ENCODE measurements at places on chromosomes 12 and 14.

DNA sequence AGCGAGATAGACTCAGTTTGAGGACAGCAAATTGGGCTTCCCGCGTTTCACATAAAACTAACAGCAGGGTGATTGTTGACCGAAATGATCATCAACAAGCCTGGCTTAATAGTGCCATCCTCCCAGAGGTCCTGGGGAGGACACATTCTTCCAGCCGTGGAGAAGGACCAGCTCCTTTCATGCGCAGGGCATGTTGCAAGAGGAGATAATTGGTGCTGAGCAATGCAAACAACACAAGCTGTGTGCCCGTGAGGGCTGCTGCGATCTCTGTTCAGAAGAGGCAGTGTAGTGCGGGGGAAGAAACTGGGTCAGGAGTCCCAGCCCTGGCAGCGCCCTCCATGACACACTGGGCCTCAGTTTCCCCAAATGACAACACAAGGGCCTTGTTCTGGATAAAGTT lies 54.3 kb downstream of the CCDC85C start:
- no peak for DNase-seq

GRCh38 chr12:120972870-120973543 lies 5.3 kb upstream of the HNF1A start:
- DNase-seq = no peak

DNA sequence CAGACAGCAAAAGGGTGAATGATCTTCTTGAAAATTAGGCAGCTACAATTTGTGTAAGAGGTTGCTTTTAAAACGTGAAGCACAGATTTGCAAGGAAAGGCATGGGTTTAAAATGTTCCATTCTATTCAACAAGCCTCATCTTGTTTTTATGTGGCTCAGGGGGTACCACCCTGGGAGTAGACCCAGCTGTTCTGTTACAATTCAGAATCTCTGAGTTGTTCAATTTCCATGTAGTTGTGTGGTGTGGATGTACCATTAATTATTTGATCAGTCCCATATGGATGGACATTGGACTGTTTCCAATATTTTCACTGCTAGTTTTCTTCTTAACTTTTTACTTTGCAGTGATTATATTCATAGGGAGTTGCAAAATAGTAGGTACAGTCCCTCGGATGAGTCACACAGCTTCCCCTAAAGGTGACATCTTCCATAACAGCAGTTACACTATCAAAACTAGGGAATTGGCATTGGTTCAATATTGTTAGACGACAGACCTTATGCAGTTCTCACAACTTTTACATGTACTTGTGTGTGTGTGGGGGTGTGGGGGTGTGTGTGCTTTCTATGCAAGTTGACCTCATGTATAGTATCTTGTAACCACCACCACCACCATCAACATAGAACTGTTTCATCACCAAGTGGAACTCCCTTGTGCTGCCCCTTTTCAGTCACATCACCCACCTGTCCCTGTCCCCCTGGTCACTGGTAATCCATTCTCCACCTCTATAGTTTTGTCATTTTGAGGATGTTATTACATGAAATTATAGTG lies 59.0 kb upstream of the CAPRIN2 start:
- DNase-seq = no peak

DNA sequence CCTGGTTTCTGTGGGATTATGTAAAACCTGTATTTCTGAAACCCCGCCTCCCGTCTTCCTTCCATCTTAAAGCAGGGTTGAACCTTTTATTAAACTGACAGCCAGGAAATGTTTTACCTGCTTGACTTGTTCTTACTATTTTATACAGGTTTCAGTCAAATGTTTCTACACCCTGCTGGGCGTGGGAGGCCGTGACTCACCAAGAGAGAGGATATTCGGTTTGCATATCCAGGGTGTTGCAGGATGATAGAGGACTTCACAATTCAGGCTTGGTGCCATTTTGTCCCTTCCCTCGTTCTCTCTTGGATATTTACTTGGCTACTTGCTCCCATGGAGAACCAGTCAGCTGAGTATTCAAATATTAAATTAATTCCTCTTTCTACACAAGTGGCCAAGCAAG lies 69.7 kb downstream of the ARF6 start:
- DNase-seq = no peak

- no peak for DNase-seq
These were observed 693.3 kb downstream of the MED13L start for GRCh38 chr12:115584156-115584555.

GRCh38 chr12:66449531-66449930 lies 147.2 kb downstream of the HELB start:
- no peak for DNase-seq

GRCh38 chr12:30989754-30990153 lies 63.2 kb downstream of the TSPAN11 start:
- no peak for DNase-seq

DNA sequence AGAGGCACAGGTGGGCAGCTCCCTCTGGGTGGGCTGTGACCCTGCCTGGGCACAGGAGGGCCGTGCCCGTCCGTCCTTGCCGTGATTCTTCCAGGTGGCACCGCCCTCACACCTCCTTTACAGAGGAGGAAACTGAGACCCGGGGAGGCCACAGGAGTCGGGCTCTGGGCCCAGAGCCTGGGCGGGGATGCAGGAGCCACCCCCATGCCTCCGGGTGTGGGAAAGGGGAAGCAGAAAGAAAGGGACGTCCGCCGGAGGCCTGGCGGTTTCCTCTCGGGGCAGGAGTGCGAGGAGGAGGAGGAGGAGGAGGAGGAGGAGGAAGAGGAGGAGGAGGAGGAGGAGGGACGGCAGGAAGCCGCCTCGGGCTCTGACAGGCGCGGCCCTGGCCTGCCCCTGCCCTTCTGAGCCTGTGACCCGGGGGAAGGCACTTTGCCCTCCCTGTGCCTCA lies 23.0 kb downstream of the SH2B3 start:
- DNase-seq = peak; percentile 72

- no peak for DNase-seq
These were observed 464.8 kb downstream of the BTG1 start for GRCh38 chr12:91680864-91681263.

- DNase-seq = no peak
These were observed 181.9 kb downstream of the NUAK1 start for GRCh38 chr12:105956662-105957457.

- no peak for DNase-seq
These were observed 839.2 kb downstream of the SLC6A15 start for GRCh38 chr12:84073401-84073800.

DNA sequence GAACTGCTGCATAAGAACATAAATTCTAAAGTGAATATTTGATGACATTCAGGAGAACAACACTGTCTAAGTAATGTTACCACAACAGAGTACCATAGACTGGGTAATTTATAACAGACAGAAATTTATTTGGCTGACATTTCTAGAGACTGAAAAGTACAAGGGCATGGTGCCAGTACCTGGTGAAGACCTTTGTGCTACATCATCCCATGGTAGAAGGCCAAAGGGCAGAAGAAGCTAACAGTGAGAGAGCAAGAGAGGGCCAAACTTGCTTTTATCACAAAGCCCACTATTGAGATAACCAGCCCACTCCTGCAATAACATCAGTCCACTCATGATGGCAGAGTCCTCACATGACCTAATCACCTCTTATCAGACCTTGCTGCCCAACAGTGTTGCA lies 88.8 kb downstream of the FIGNL2 start:
- no peak for DNase-seq

GRCh38 chr12:67909091-67909531 lies 80.1 kb upstream of the IFNG-AS1 start:
- DNase-seq = no peak

GRCh38 chr14:100790502-100791347 lies 35.2 kb upstream of the MEG3 start:
- no peak for DNase-seq

- no peak for DNase-seq
These were observed 75.4 kb upstream of the BDKRB2 start for GRCh38 chr14:96129128-96129736.

- DNase-seq = no peak
These were observed 5.1 kb downstream of the AHNAK2 start for GRCh38 chr14:104973135-104973384.

- no peak for DNase-seq
These were observed 415.7 kb upstream of the ATP2B1 start for GRCh38 chr12:90124289-90124688.

DNA sequence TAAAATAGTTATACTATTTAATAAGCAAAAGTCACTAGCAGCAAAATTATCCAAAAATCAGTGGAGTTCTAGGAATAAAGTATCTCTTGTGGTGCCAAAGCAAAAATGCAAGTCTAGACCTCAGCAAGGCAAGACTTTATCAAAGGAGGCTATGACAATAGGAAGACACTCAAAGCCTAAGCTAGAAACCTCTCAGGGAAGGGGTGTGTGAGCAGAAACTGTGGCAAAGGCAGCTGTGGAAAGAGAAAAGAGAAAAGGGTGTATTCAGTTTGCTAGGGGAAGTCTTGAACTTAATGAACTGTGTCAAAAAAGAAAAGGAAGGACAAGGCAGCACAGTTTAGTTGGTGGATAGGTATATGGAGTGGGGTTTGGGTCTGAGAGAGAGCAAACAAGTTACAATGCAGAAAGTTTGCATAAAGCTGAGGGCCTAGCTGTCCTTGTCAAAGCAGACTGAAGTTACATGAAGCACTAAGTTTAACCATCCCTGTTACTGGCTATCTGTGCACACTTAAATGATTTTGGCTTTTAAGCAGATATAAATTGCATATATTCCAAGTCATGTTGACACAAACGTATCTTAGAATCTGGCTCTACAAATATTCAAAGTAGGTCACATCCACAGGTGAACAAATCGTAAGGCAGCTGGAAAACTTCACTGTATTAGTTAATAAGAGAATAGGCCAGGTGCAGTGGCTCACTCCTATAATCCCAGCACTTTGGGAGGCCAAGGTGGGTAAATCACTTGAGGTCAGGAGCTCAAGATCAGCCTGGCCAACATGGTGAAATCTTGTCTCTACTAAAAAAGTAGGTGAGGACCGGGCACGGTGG lies 31.0 kb upstream of the AMN1 start:
- DNase-seq = no peak

GRCh38 chr12:22271023-22271422 lies 63.5 kb downstream of the ST8SIA1 start:
- DNase-seq = no peak

GRCh38 chr12:95022477-95022876 lies 19.0 kb upstream of the NDUFA12 start:
- DNase-seq = no peak

- no peak for DNase-seq
These were observed 9.0 kb upstream of the FKBP11 start for GRCh38 chr12:48934312-48934706.

DNA sequence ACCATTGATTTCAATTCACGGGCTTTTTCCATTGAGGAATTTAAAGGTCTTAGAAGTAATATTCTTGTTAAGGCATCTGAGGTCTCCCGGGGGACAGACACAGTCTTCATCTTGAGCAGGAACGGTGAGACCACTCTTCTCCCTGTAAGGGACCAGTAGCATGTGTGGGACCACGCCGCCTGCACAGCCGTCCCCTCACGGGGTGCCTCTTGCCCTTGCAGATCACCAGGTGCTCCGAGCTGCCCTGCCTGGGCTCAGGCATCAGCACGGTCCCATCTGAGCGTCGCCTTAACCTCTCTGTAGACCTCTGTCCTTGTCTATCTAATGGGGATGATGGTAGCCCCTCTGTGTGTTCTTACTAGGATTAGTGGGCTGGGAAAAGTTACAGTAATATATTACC lies 74.1 kb downstream of the PPP2R5C start:
- no peak for DNase-seq

DNA sequence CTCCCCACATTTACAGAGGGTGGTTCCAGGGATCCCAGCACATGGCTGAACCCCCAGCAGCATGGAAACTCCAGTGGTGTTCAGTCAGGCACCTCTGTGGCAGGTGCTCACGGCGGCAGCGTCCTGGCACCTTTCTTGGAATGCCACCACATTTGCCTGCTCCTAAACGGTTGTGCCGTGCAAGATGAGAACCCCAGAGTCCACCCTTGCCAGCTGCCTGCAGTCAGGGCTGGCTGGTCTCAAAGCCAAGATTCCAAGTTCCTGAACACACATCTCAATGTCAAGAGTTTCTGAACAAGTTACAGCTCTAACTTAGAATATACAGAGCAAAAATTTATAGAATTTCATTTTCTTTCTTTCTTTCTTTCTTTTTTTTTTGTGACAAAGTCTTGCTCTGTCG lies 38.7 kb downstream of the DDX51 start:
- no peak for DNase-seq

DNA sequence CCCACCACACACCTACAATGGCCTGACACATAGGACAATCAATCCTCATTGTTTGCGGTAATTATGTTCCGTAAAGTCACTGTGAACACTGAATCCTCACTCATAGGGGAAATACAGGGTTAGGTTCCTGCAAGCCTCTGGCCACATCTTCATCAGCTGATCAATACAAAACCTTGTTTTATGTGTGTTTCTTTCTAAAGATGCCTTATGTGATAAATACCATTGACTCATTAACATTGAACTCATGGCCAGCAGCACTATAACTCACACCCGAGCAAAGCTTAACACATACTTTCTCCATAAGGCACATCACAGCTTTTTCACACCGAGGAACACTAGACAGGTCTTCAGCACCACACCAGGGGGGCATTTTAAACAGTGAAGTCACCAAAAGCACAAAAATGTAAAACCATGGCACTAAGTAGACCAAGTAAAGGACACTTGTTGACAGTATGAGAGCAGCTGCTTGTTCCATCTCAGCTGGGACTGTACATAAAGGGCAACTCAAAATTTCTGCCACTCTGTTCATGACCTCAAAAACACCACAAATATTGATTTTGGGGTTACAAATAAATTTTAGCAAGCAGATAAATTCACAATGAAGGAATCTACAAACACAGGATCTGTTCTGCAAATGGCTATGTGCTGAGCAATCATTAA lies 60.5 kb downstream of the ESR2 start:
- DNase-seq = no peak

GRCh38 chr14:59356767-59357166 lies 108.4 kb downstream of the GPR135 start:
- no peak for DNase-seq

- DNase-seq = no peak
These were observed at the start of gene WNT5B for GRCh38 chr12:1628666-1629337. WNT5B (plus strand) TSS chr12:1629231; CDS start chr12:1631355, 2,124 bp downstream.

DNA sequence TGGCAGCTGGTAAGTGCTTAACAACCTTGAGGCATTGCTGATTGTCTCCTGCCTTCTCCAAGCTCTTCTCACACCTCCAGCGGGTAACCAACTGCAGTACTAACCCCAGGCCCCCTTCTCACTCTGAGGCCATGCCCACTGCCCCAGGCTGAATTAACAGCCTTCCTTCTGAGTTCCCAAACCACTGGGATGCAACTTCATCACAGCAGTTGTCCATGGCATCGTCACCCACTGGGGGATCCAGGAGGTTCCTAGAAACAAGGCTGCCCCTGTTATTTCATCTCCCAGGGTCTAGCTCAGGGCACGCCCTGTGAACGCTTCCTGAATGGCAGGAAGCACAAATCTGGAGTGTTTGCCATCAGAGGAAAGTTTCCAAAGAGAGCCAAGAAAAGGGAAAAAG lies 58.0 kb downstream of the SYNE3 start:
- DNase-seq = no peak

- no peak for DNase-seq
These were observed 16.9 kb downstream of the TAOK3 start for GRCh38 chr12:118355843-118356242.
